ENCODE measurements at places on chromosomes 7 and 10.

DNA sequence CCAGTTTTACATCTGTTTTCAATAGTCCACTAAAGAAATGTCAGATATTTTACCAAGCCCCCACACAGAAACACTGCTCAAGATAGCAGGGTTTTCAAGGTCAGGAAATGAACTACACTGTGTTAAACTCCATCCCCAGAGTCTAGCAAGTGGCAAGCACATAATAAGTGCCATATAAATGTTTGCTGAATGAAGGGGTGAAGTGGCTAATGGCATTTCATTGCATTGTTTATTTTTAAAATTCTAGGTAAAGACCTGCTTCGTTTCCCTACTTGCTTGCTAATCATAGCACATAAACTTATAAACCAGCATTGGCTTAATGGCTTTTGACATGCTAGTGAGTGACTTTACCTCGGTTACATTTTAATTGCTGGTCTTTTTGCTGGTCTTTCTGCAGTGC, 322.6 kb downstream of the GRID1 start:
- no peak for DNase-seq

GRCh38 chr10:128498746-128499145, 372.5 kb upstream of the MKI67 start:
- no peak for DNase-seq

DNA sequence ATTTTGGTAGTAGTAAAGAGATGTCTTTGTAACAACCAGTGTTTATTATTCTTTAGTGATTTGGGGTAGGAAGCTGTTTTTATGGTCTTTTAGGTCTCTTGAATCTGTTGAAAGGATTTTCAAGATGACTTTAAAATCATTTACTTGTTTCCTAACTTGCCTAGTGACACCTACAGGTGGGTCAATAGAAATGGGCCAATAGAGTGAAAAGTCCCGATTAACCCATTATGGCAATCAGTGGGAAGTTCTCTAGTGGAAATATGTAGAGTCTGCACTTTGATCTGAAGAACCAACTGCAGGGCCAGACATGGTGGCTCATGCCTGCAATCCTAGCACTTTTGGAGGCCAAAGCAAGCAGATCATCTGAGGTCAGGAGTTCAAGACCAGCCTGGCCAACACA, 374.7 kb upstream of the BMPER start:
- no peak for DNase-seq

DNA sequence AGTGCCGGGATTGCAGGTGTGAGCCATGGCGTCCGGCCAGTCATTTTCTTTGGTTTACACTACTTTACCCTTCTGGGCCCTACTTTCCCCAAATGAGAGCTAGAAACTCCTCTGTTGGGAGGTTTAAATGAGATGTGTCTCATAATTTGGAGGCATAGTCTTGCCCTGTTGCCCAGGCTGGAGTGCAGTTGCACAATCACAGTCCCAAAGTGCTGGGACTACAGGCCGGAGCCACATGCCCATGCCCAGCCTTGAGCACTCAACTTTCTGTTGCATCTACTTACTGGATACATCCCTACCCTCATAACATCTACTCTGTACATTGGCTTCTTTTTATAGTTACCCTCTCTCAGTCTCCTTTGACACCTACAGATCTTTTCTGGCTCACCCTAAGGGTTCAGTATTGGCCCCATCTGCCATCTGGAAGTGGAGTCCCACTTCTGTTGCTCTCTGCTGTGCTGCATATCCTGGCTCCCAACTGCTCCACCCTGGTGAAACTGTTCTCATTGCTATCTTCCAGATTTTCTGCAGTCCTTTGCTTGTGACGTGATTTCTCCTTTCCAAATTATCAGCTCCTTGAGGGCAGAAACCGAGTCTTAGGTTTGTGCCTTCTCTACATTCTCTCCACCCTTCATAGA, 8.4 kb downstream of the EIF4H start:
- DNase-seq = no peak

DNA sequence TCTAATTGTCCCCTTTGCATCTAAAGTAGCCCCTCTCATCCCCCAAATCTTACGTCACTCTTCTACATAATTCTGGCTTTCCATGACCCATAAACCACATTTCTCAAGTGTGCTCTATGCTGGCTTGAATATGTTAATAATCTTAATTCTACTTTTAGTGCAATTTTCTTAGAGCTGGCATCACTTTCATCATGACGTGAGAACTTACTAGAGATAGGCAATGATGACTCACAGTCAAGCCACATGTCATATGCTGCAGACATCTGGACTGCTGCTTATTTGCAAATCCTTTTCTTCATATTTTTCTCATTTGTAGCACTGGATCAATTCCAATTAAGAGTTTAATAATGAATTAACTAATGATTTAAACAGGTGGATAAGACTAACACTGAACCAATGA, 260.7 kb upstream of the PRKCQ start:
- no peak for DNase-seq

DNA sequence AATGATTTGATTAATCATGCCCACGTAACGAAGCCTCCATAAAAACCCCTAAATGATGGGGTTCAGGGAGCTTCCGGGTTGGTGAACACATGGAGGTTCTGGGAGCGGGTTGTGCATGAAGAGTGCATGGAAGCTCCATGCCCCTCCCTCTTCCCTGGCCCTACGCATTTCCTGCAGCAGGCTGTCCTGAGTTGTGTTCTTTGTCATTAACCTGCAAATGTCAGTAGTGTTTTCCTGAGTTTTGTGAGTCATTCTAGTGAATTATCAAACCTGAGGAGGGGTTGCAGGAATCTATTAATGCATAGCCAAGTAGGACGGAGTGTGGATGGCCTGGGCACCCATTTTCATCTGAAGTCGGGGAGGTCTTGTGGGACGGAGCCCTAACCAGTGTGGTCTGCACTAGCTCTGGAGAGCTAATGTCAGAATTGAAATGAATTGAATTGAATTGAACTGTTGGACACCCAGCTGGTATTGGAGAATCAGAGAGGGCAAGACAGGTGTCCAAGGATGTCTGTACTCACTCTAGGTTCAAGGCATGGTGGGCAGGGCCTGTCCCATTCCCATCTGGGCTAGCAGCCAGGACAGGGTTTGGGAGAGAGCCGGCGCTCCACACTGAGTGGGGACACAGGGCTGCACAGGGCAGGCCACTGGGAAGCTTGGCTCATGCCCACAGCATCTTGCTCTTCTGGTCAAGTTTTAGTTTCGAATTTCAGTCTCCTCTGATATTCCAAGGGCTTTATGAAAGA, 22.3 kb upstream of the ARHGAP22 start:
- DNase-seq = no peak

- no peak for DNase-seq
Observed at GRCh38 chr7:70893971-70894715, 237.8 kb upstream of the GALNT17 start.

DNA sequence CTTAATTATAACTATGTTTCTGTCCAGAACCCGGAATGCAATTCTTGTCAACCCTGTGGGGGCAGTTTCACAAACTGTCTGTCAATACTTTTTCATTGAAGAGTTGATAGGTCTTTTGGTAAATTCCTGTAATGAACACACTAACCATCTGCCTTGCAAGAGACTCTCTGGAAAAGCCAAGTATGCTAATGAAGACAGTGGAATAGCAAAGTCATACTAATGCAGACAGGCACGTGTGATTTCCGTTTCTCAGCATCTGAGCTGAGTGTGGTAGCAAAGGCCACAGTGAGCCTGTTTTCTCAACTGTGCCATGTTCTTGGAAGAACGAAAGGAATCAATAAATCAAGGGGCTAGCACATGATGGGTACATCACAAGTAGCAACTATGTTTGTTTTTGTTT, 494.1 kb upstream of the NRP1 start:
- DNase-seq = no peak

GRCh38 chr10:115903207-115903606, 369.8 kb downstream of the GFRA1 start:
- DNase-seq = no peak

DNA sequence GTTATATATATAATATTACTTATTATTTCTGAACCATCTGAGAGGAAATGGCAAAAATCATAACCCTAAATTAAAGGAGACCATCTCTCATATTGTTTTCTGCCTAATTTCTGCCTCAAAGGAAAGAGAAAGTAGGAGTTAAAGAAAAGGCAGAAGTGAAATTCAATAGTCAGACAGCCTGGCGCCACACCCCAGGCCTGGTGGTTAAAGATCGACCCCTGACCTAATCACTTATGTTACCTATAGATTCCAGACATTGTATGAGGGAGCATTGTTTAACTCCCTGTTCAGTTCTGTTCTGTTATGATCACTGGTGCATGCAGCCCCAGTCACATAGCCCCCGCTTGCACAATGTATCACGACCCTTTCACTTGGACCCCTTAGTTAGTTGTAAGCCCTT, 24.9 kb upstream of the CHST3 start:
- no peak for DNase-seq

- no peak for DNase-seq
Observed at GRCh38 chr7:28957064-28957750, 923 bp downstream of the TRIL start.

GRCh38 chr7:153943457-153943856, 108.7 kb upstream of the DPP6 start:
- DNase-seq = no peak

DNA sequence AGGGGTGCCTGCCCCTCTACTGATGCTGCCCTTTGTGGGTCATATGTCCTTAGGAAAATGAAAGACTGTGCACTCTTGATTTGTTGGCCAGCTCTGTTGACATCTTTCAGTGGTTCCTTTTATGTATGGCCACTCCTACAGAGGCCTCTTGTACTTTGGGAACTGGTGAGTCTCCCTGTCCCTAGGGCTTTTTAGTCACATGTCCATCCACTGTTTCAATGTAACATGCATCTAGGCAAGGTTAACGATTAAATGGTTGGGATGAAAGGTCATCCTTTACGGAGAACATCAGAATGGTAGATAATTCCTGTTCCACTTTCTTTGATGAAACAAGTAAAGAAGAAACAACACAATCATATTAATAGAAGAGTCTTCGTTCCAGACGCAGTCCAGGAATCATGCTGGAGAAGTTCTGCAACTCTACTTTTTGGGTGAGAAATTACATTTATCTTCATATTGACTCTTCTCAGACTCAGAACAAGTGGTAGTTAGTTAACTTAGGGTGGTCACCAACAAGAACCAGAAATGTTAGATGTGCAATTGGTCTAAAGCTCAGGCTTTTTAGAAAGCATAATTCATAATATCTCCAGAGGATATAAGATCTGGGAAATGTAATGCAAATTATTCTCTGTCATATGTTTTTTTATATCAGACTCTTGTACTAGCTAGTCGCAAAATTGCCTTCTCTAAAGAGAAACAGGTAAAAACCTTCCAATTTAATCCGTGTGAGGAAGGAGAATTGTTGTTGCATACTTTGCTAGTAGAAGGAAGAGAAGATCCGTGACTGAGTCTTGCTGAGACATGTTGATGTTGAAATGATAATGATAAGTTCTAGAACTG, at the start of gene ABCC2:
Gene ABCC2, plus strand, starts transcription at position 194 of the 840 bp plus-strand sequence. Its CDS starts 205 bp downstream, at position 399.
- no peak for DNase-seq

DNA sequence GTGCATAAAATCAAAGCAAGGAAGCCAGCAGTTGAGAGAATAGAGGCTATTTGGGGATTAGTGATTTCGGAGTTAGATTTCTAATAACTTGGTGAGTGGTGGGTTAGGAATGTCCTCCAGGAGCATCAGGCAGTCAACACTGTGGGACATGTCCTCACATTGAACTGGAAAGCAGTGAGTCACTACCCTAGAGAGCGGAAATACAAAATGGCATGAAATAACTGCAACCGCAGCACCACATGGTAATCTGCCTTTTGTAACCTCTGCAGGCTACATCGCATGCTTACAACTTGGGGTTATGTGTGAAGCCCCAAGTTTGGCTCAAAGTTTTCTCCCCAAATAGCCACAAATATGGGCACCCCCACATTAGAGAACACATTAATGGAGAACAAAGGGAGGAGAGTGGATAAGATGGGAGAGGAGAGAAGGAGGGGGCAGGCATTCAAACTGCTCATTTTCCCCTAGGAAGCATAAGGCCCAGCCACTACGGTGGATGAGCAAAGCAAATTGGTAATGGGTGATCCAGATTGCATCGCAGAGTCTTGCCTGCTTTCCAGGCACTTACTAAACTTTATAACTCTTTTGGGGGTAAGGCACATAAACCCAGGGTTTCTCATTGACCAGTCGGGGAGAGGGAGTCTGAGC, 22.0 kb upstream of the SLF2 start:
- DNase-seq = no peak

DNA sequence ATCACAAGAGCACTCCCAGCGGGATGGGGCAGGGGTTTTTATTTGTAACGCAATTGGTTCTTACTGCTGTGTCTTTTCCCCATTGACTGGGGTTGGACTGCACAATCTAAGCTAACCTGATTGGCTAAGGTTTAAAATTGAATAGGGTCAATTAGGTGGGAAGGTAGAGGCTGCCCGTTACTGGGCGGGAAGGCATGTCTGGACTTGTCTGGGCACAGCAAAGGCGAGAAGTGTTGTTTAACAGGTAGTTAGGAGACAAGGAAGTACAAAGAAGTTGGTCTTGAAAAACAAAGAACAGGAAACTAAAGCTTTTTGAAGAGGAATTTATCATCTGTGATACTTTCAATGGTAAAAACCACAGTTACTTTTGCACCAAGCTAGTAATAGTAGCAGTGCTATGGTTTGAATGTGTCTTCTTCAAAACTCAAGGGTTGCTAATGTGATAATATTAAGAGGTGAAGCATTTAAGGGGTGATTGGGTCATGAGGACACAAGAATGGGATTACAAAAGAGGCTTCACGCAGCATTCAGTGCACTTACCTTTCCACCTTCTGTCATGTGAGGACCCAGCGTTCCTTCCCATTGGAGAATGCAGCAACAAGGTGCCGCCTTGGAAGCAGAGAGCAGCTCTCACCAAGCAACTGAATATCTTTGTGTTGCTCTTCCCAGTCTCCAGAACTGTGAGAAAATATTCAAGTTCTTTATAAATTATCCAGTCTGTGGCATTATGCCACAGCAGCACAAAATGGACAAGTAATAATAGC, 875.5 kb upstream of the SORCS1 start:
- DNase-seq = no peak

GRCh38 chr10:29501692-29502091, 133.1 kb downstream of the SVIL start:
- DNase-seq = no peak

DNA sequence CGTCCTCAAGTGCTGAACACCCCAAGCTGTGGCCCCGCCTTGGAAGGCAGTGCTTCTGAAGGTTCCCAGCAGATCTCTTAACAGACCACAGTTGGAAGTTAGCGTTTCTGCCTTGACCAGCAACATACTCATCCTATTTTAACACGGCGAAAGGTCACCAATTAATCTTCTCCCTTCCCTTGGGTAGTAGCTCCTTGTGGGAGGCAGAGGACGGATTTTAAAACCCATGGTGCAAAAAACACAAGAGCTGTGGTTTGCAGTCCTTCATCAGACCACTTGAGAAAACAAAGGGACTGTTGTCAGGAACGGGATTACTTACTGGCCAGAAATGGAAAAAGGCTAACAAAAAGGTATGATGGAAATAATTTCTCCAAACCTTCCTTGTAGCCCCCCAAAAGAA, 87.3 kb downstream of the BEND7 start:
- no peak for DNase-seq

- no peak for DNase-seq
Observed at GRCh38 chr7:102050864-102051460, 233.5 kb downstream of the CUX1 start.

- no peak for DNase-seq
Observed at GRCh38 chr7:29190349-29191045, 4.1 kb upstream of the CHN2 start.

GRCh38 chr7:93968911-93969620, 35.1 kb downstream of the BET1 start:
- no peak for DNase-seq

- DNase-seq = no peak
Observed at GRCh38 chr10:98268694-98269431, 869 bp upstream of the LOXL4 start.

- peak; percentile 30 for DNase-seq
Observed at GRCh38 chr7:27901028-27901760, 161.2 kb downstream of the TAX1BP1 start.

Data from CD4-positive, alpha-beta T cell treated with Interleukin-6 for 4 hours (primary cell).